Esophagus muscularis mucosa (tissue), 4 donors: ENCODE measurements at places on chromosomes 1 and 21. TPM values are rescaled to one million over a fixed set of nuclear protein-coding genes. Genes with fewer than 3 reads are reported as not detected.

The CHI3L2 gene
- total RNA-seq, result 5.4 TPM

The ADAMTS1 gene
- 164 TPM for total RNA-seq

The SIK1 gene
- total RNA-seq, result 3.6 TPM

The APOBEC4 gene
- total RNA-seq, result not detected

The ADORA1 gene
- total RNA-seq, result 0.50 TPM

The LRRC40 gene
- total RNA-seq, result 14.4 TPM

GRCh38 chr1:6858596-6858995 is 73.3 kb downstream of the CAMTA1 start:
- H3K4me1 ChIP-seq, result peaks cover 22% of the 10 kb centered on the region
- DNase-seq, result no peak
- no peaks in the 10 kb centered on the region for H3K27me3 ChIP-seq
- H3K36me3 ChIP-seq, result no peaks in the 10 kb centered on the region
- H3K4me3 ChIP-seq, result no peak overlapping the region

- H3K27ac ChIP-seq, result no peak overlapping the region
- no peak for DNase-seq
- no peak overlapping the region for H3K4me3 ChIP-seq
- H3K27me3 ChIP-seq, result peaks cover 39% of the 10 kb centered on the region
These were observed 4.0 kb upstream of the LACTBL1 start for GRCh38 chr1:22976461-22977243.

DNA sequence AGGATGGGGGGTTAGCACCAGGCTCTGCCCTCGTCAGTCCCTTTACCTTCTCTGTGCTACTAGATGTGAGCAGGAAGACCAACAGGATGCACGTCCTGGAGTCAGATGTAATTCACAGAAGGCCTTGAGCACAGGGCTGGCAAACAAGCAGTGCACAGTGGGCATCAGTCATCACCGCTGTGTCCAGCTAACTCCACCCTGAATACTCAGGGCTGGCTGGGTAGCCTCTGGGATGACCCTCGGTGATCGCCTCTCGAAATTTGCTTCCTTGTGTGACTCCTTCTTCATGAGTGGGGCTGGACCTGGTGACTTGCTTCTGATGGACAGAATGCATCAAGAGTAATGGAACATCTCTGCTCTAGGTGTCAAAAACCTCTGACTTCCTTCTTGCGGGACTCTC is 92.2 kb upstream of the TMPRSS2 start:
- no peak overlapping the region for H3K4me3 ChIP-seq
- DNase-seq, result no peak
- no peaks in the 10 kb centered on the region for H3K27me3 ChIP-seq
- no peaks in the 10 kb centered on the region for H3K4me1 ChIP-seq

GRCh38 chr1:67103548-67103947 is 31.2 kb downstream of the C1orf141 start:
- no peaks in the 10 kb centered on the region for H3K4me1 ChIP-seq
- H3K4me3 ChIP-seq, result no peak overlapping the region
- H3K27ac ChIP-seq, result no peak overlapping the region
- no peak for DNase-seq

- peaks cover 5% of the 10 kb centered on the region for H3K4me1 ChIP-seq
- DNase-seq, result no peak
- no peaks in the 10 kb centered on the region for H3K36me3 ChIP-seq
- H3K27ac ChIP-seq, result no peak overlapping the region
- H3K4me3 ChIP-seq, result no peak overlapping the region
These were observed 30.4 kb downstream of the VAV3 start for GRCh38 chr1:107934578-107934977.

DNA sequence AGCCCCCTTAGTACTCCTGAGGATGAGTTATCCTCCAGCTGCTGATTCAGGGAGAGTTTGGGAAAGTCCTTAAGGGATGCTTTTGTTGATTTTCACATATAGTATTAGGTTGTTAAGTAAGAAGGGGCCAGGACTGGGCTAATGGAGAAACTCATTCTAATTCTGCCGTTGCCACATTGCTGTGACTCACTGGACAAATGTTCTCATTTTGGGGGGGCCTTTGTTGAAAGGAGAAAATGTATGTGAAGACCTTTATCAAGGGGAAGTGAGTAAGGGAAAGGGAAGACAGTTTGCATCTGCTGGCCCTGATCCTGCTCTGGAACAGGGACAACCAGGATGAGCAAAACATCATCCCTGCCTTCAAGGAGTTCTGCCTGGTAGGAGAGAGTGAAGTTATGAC is 123.2 kb upstream of the FGGY start:
- no peaks in the 10 kb centered on the region for H3K36me3 ChIP-seq
- peaks cover 3% of the 10 kb centered on the region for H3K4me1 ChIP-seq

DNA sequence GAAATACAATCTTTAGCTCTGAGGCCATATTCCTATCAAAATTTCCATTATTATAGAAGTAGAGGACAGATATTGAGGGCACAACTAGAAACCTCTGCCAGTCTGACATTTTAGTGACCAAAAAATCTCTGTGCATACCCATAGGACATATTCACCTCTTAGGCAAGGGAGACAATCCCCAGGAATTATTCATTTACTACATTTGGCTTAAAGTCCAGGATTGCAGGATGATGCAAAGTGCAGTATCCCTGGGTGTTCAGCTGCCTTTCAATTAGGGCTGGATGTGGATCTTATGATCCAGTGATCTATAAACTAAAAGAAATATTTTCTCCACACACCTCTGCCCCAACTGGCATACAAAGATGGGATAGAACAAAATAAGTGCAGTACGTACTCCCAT is 50.9 kb downstream of the PTGS2 start:
- peaks cover 17% of the 10 kb centered on the region for H3K4me1 ChIP-seq
- H3K4me3 ChIP-seq, result no peak overlapping the region
- H3K27ac ChIP-seq, result no peak overlapping the region

GRCh38 chr21:17196623-17197022 is 316.2 kb upstream of the CXADR start:
- no peaks in the 10 kb centered on the region for H3K36me3 ChIP-seq
- DNase-seq, result no peak
- no peak overlapping the region for H3K4me3 ChIP-seq
- no peaks in the 10 kb centered on the region for H3K27me3 ChIP-seq
- H3K4me1 ChIP-seq, result peaks cover 12% of the 10 kb centered on the region

DNA sequence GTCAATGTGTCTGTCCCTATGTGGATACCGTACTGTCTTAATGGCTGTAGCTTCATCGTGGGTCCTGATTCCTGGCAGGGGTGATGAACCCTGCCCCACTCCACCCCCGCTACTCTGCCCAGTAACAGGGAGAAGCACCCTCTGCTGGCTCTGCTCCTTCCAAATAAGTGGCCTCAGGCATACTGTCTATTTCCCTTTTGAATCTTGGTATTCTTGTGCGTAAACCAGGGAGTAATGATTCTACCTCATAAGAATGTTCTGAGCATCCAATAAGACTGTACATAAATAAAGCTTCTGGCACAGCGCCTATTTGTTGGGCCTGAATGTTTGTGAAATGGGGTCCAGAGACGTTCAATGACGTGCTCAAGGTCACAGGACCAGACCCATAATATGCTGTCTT is 35.2 kb upstream of the CTPS1 start:
- H3K27ac ChIP-seq, result peak overlapping the region; percentile 73
- no peak for DNase-seq
- H3K4me1 ChIP-seq, result peaks cover 46% of the 10 kb centered on the region
- no peaks in the 10 kb centered on the region for H3K36me3 ChIP-seq

- DNase-seq, result no peak
- H3K4me3 ChIP-seq, result no peak overlapping the region
- H3K27me3 ChIP-seq, result peaks cover 4% of the 10 kb centered on the region
- H3K27ac ChIP-seq, result no peak overlapping the region
- peaks cover 11% of the 10 kb centered on the region for H3K4me1 ChIP-seq
These were observed 6.3 kb upstream of the INAVA start for GRCh38 chr1:200888349-200888838.

- peaks cover 3% of the 10 kb centered on the region for H3K27me3 ChIP-seq
- H3K4me1 ChIP-seq, result peaks cover 44% of the 10 kb centered on the region
- DNase-seq, result no peak
These were observed 1.9 kb upstream of the LHX8 start for GRCh38 chr1:75132242-75132811.

GRCh38 chr1:156122519-156123355 is 8.2 kb downstream of the LMNA start:
- H3K36me3 ChIP-seq, result peaks cover 19% of the 10 kb centered on the region
- H3K4me1 ChIP-seq, result peaks cover 100% of the 10 kb centered on the region
- H3K4me3 ChIP-seq, result peak overlapping the region; percentile 63
- H3K27ac ChIP-seq, result peak overlapping the region; percentile 100

- no peaks in the 10 kb centered on the region for H3K27me3 ChIP-seq
- H3K4me1 ChIP-seq, result peaks cover 60% of the 10 kb centered on the region
- peak overlapping the region; percentile 21 for H3K4me3 ChIP-seq
- H3K36me3 ChIP-seq, result no peaks in the 10 kb centered on the region
- H3K27ac ChIP-seq, result peak overlapping the region; percentile 86
- DNase-seq, result no peak
These were observed 2.2 kb downstream of the TCEA3 start for GRCh38 chr1:23422241-23422877.

DNA sequence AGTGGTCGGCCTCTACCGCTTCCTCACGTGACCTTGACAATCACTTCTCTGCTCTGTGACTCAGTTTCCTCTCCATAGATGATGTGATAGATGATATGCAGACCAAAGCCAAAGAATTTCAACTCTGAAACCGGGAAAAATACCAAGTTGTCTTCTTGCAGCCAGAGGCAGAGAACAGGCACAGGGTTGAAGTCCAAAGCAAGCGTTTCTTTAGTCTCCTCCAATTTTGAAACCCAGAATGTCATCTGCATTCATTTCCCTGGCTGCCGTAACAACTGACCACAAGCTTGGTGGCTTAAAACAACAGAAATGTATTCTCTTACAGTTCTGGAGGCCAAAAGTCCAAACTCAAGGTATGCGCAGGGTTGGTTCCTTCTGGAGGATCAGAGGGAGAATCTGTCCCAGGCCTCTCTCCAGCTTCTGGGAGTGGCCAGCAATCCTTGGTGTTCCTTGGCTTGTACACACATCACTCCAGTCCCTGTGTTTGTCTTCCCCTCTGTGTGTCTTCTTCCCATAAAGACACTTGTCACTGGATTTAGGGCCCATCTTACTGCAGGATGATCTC is 30.3 kb upstream of the H6PD start:
- no peak overlapping the region for H3K4me3 ChIP-seq
- H3K27me3 ChIP-seq, result no peaks in the 10 kb centered on the region
- H3K27ac ChIP-seq, result no peak overlapping the region
- DNase-seq, result no peak
- no peaks in the 10 kb centered on the region for H3K36me3 ChIP-seq
- peaks cover 21% of the 10 kb centered on the region for H3K4me1 ChIP-seq

GRCh38 chr1:170964506-170964905 is 29.2 kb downstream of the MROH9 start:
- H3K4me1 ChIP-seq, result no peaks in the 10 kb centered on the region
- no peak for DNase-seq
- H3K27me3 ChIP-seq, result no peaks in the 10 kb centered on the region
- H3K4me3 ChIP-seq, result no peak overlapping the region

- H3K36me3 ChIP-seq, result no peaks in the 10 kb centered on the region
- no peak for DNase-seq
- H3K27ac ChIP-seq, result peak overlapping the region; percentile 60
- H3K4me3 ChIP-seq, result no peak overlapping the region
- no peaks in the 10 kb centered on the region for H3K27me3 ChIP-seq
These were observed 18.2 kb downstream of the PHLDA3 start for GRCh38 chr1:201450721-201451291.

- peak overlapping the region; percentile 97 for H3K27ac ChIP-seq
- DNase-seq, result no peak
- H3K36me3 ChIP-seq, result no peaks in the 10 kb centered on the region
- H3K4me1 ChIP-seq, result peaks cover 87% of the 10 kb centered on the region
These were observed 4.9 kb downstream of the AHDC1 start for GRCh38 chr1:27598902-27599528.

- H3K27me3 ChIP-seq, result no peaks in the 10 kb centered on the region
- H3K4me3 ChIP-seq, result no peak overlapping the region
- no peaks in the 10 kb centered on the region for H3K36me3 ChIP-seq
- DNase-seq, result no peak
- no peak overlapping the region for H3K27ac ChIP-seq
- peaks cover 13% of the 10 kb centered on the region for H3K4me1 ChIP-seq
These were observed 65.1 kb upstream of the RGL1 start for GRCh38 chr1:183739741-183740271.

GRCh38 chr1:209398313-209398991 is 185.1 kb upstream of the CAMK1G start:
- no peak overlapping the region for H3K27ac ChIP-seq
- H3K4me3 ChIP-seq, result no peak overlapping the region
- H3K27me3 ChIP-seq, result no peaks in the 10 kb centered on the region

DNA sequence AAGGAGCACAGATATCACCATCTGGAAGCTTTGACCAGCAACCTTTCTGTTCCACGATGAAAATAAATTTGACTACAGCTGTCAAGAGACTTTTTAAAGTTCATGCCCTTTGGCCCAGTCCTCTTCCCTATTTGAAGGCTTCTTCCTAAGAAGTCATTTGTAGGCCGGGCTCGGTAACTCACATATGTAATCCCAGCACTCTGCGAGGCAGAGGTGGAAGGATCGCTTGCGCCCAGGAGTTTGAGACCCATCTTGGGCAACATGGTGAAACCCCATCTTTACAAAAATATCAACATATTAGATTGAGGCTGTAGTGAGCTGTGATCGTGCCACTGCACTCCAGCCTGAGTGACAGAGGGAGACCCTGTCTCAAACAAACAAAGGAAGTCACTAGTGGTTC is 58.3 kb upstream of the IFFO2 start:
- no peaks in the 10 kb centered on the region for H3K36me3 ChIP-seq
- DNase-seq, result no peak
- H3K4me1 ChIP-seq, result peaks cover 30% of the 10 kb centered on the region
- H3K4me3 ChIP-seq, result no peak overlapping the region
